Activated CD4-positive, alpha-beta memory T cell treated with anti-CD3 and anti-CD28 coated beads, Interleukin-2, amount 10 ng/mL, durations not matched to agents 7 days and 5 days (primary cell): ENCODE measurements at places on chromosomes 1 and 21. TPM values are rescaled to one million over a fixed set of nuclear protein-coding genes. Genes with fewer than 3 reads are reported as not detected.

DNA sequence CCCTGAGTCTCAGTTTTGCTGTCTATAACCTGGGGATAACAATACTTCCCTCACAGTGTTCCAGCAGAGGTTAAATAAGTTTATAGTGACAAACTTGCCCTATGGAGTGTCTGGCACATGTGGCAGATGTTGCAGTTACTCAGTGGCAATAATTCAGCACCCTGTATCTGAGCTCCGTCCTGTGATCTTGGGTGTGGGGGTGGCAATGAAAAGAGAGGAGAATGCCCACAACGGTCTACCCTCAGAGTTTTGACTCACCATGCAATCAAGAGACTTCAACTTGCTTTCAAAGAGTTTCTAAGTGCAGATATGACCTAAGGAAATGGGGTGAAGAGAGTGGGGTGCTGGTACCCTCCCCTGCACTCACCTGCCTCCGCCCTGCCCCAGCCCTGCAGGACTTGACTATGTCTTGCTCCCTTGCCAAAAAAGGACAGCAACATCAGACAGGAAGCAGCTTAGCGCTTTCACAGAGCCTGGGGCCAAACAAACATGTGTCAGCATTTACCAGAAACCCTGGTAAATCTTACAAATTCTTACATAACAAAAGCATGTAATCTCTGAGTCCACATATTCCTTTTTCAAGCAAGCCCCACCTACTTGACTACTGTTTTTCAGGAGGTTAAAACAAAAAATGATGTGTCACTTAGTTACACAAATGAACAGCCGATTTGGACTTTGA lies 185.1 kb upstream of the CAMK1G start:
- H3K4me3 ChIP-seq: no peak overlapping the region
- H3K27me3 ChIP-seq: peaks cover 20% of the 10 kb centered on the region
- no peak overlapping the region for H3K27ac ChIP-seq

GRCh38 chr1:12511516-12512468 lies 106.2 kb downstream of the DHRS3 start:
- no peak for DNase-seq
- peaks cover 36% of the 10 kb centered on the region for H3K4me1 ChIP-seq
- H3K27ac ChIP-seq: peak overlapping the region; percentile 95
- H3K27me3 ChIP-seq: no peaks in the 10 kb centered on the region
- H3K36me3 ChIP-seq: peaks cover 43% of the 10 kb centered on the region

DNA sequence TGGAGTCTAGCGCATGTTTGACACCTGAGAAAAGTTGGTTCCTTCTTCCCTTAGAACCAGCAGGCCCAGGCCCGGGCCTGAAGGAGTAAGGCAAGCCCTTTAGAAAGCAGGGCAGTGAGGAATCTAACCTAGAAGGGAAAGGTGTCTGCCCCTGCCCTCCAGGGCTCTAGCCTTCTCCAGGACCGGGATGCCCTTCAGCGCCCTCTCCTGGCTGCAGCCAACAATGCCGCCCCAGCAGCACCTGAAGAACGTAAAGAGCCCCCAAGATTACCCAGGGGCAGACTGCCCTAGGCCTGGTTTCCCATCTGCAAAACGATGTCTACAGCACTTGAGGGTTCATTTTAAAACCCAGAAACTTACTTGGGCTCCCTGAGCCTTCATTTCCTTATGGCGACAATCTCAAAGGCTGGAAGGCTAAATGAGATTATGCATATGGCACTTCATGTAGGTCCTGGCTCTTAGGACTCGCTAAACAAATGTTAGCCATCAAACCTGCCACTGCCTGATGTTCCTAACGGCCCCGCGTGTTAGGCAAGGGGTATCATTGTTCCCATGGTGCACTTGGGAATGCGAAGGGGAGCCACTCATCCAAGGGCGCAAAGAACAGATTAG lies 106.7 kb upstream of the KLHDC7A start:
- H3K36me3 ChIP-seq: no peaks in the 10 kb centered on the region
- no peaks in the 10 kb centered on the region for H3K4me1 ChIP-seq
- H3K4me3 ChIP-seq: no peak overlapping the region
- H3K27me3 ChIP-seq: no peaks in the 10 kb centered on the region
- H3K27ac ChIP-seq: no peak overlapping the region

DNA sequence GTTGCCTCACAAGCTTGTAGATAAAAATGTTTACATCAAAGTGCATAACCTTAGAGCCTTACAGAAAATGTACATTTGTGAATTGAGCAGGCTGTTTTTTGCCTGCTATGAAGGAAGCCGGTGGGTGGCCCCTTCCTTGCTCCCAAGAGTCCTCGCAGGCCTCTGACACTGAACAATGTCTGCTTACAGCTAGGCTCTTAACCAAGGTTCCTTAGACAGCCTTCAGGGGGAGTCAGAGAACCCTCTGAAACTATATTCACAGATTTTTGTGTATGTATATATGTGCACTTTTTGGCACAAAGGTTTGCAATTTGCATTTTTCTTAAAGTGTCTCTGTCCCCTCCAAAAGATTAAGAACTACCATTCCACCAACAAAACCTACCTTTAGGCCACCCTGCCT lies 282.6 kb downstream of the BARHL2 start:
- no peaks in the 10 kb centered on the region for H3K4me1 ChIP-seq
- DNase-seq: no peak
- no peaks in the 10 kb centered on the region for H3K27me3 ChIP-seq
- no peak overlapping the region for H3K4me3 ChIP-seq
- H3K27ac ChIP-seq: no peak overlapping the region
- H3K36me3 ChIP-seq: no peaks in the 10 kb centered on the region

The TMEM81 gene
- total RNA-seq: 2.6 TPM

- peak overlapping the region; percentile 69 for H3K4me3 ChIP-seq
- H3K36me3 ChIP-seq: no peaks in the 10 kb centered on the region
- DNase-seq: peak; percentile 79
- H3K27ac ChIP-seq: peak overlapping the region; percentile 84
- H3K4me1 ChIP-seq: peaks cover 46% of the 10 kb centered on the region
These were observed 59.3 kb downstream of the H3-3A start for GRCh38 chr1:226121587-226122400.

GRCh38 chr1:240706150-240706935 lies 94.4 kb upstream of the GREM2 start:
- peaks cover 7% of the 10 kb centered on the region for H3K27me3 ChIP-seq
- H3K4me1 ChIP-seq: no peaks in the 10 kb centered on the region
- no peak for DNase-seq
- H3K36me3 ChIP-seq: no peaks in the 10 kb centered on the region

- no peak overlapping the region for H3K27ac ChIP-seq
- peaks cover 63% of the 10 kb centered on the region for H3K4me1 ChIP-seq
- H3K4me3 ChIP-seq: peak overlapping the region; percentile 72
- no peaks in the 10 kb centered on the region for H3K36me3 ChIP-seq
These were observed 2.0 kb downstream of the AHDC1 start for GRCh38 chr1:27601771-27602461.

The FCRL5 gene
- total RNA-seq: not detected

DNA sequence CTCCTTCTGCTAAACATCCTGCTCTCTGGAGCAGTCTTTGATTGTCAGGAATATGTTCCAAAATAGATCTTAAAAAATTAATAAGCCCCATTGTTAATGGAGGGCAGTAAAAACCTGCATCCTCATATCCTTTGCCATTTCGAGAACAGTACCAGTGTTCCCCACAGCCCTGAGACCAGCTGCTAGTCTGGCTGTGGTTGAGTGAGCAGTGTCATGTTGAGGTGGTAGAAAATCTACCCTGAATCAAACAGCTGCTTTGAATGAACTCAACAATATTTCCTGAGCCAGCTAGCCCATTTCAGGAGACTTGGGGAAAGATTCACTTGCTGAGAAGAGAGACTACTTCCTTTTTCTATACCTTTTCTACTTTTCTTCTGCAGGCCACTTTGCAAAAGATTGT lies 24.4 kb downstream of the FABP3 start:
- peaks cover 8% of the 10 kb centered on the region for H3K36me3 ChIP-seq
- DNase-seq: no peak
- H3K27me3 ChIP-seq: no peaks in the 10 kb centered on the region
- H3K4me1 ChIP-seq: no peaks in the 10 kb centered on the region
- no peak overlapping the region for H3K27ac ChIP-seq

The TFF2 gene
- total RNA-seq: not detected

GRCh38 chr1:170874671-170875070 lies 60.7 kb upstream of the MROH9 start:
- no peaks in the 10 kb centered on the region for H3K36me3 ChIP-seq
- H3K4me1 ChIP-seq: no peaks in the 10 kb centered on the region
- peaks cover 3% of the 10 kb centered on the region for H3K27me3 ChIP-seq
- H3K27ac ChIP-seq: no peak overlapping the region
- no peak overlapping the region for H3K4me3 ChIP-seq

DNA sequence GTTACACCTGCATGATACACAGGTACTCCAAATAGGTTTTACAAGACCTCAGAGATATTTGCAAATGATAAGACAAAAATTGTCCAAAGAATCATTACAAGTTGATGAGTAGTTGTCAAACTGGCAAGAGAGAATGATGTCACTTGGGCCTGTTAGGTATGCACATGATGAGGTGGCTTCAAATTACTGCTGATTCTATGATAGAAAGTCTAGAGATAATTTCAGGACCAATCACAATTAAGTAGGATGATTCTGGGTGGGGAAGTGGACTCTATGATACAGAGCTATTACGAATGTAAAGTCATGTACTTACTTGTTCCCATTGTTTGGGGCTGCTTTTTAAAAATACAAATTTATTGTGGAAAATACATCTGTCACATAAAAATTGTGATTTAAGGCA lies 5.2 kb upstream of the SPRR1B start:
- no peaks in the 10 kb centered on the region for H3K4me1 ChIP-seq
- H3K27me3 ChIP-seq: peaks cover 6% of the 10 kb centered on the region
- no peak for DNase-seq
- no peak overlapping the region for H3K4me3 ChIP-seq

GRCh38 chr21:36156815-36157670 lies at the start of gene DOP1B:
Gene DOP1B, plus strand, starts transcription at chr21:36156824. Its CDS starts 7,910 bp downstream, at chr21:36164734.
- peak within 1 kb of the TSS; percentile 80 for H3K4me3 ChIP-seq
- DNase-seq: peak; percentile 45
- H3K27me3 ChIP-seq: peaks cover 6% of the 10 kb centered on the region

DNA sequence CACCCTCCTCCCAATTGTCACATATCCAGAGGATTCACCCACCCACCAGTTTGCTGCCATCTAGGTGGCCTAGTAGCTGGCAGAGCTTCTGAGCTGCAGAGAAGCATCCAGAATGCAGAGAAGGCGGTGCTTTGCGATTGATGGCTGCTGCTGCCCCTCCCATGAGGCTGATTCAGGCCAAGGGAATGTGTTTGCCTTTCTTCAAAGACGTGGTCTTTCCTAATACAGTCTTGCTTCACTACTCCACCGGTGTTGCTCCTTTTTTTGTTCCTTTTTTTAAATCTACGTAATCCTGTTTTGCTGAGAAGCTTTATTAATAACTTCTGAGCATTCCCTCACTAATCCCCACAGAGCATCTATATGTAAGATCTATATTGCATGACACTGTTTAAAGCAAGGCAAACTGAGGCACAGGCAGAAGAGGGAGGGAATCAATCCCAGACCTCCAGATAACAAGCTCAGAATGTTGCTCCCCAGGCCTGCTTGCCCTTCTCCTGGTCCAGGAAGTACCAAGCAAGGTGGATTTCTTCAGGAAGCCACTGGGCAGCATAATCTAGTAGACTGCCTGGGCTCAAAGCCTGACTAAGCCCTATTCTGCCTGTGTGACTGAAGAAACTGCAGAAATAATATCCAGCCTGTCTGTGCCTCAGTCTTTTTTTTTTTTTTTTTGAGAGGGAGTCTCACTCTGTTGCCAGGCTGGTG lies 275.5 kb upstream of the FMN2 start:
- no peak overlapping the region for H3K27ac ChIP-seq
- no peaks in the 10 kb centered on the region for H3K36me3 ChIP-seq
- no peak overlapping the region for H3K4me3 ChIP-seq

DNA sequence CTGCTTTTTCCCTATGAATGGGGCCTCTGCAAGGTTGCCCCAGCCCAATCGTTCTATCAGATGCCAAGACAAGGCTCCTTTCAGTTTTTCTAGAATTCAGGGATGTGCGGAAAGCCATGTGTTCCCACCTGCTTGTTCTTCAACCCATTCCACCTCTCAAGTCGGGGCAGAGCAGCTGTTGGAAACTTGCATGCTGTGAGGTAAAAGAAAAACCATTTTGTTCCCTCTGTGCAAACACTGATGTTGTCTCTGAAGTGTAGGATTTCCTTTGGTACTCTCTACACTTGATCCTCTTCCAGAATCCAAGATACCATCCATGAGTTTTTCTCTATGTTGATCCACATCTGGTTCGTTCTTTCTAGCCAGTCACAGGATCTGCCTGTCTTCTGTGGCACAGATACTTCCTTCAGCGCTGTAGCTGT lies 7.3 kb downstream of the IER5 start:
- peaks cover 83% of the 10 kb centered on the region for H3K4me1 ChIP-seq
- H3K36me3 ChIP-seq: peaks cover 43% of the 10 kb centered on the region

DNA sequence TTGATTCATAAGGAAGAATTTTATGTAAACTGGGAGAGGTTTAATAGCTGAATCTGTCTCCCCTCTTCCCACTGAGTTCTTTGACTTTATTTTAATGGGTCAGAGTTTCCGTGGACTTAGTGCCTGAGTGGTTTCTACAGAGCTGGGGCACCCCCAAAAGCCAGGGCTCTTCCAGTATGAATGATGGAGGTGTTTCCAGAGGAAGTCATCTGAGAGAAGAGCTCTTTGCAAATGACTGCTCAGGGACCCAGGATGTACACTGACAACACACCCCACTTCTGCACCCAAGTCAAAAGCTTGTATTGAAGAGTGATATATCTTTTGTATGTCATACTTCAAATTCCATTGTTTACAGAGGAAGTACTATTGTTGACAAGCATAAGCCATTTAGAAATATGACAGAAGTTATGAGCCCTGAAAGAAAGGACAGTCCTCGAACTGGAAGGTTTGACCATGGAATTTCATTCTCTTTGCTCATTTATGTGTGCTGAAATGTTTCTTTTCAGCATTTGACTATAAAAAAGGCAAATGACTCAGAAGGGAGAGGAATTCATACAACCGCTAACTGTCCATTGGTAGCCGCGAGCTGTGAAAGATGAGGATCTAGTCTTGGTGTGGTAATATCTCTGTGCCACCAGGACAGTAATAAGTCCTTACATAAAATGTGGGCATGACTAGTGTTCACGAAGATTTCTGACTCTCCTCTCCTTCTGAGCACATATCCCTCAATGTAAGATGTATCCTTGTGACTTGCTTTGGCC lies 25.4 kb upstream of the LMX1A start:
- no peaks in the 10 kb centered on the region for H3K36me3 ChIP-seq
- H3K4me1 ChIP-seq: peaks cover 4% of the 10 kb centered on the region
- peaks cover 54% of the 10 kb centered on the region for H3K27me3 ChIP-seq
- no peak overlapping the region for H3K4me3 ChIP-seq
- no peak for DNase-seq
- H3K27ac ChIP-seq: no peak overlapping the region

DNA sequence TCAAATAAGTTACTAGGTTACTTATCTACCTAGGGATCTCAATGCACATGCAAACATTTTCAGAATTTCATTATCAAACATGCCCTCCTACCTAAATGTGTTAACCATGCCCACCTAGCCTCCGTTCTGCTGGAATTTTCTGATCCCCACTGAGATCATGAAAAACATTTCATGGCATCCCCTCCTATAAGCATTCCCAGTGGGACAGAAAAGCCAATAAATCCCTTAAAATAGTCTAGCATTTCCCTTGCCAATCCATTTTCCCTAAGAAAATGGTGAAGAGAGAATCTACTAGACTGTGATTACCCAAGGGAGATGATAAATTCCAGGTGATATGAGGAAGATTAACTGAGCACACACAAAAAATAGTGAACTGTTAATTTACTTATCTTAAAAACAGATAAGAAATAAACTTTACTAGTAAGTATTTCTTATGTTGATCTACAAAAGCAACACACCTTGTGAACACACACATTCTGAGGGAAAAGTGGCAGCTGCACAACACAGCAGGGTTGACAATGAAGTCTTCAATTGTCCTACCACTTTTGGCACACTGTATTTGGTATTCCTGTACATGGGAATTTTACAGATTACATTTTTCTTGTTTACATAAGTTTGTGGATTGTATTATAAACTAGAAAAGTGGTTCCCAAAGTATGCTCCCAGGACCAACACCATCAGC lies 49.6 kb downstream of the ARID4B start:
- no peak overlapping the region for H3K27ac ChIP-seq
- DNase-seq: no peak
- peaks cover 34% of the 10 kb centered on the region for H3K4me1 ChIP-seq
- H3K4me3 ChIP-seq: no peak overlapping the region
- peaks cover 4% of the 10 kb centered on the region for H3K36me3 ChIP-seq
